NCI-H1417 (cell line): ENCODE measurements at places on chromosomes 2 and 18.

GRCh38 chr2:179253226-179253625 is 11.4 kb downstream of the SESTD1 start:
- DNase-seq, result no peak

DNA sequence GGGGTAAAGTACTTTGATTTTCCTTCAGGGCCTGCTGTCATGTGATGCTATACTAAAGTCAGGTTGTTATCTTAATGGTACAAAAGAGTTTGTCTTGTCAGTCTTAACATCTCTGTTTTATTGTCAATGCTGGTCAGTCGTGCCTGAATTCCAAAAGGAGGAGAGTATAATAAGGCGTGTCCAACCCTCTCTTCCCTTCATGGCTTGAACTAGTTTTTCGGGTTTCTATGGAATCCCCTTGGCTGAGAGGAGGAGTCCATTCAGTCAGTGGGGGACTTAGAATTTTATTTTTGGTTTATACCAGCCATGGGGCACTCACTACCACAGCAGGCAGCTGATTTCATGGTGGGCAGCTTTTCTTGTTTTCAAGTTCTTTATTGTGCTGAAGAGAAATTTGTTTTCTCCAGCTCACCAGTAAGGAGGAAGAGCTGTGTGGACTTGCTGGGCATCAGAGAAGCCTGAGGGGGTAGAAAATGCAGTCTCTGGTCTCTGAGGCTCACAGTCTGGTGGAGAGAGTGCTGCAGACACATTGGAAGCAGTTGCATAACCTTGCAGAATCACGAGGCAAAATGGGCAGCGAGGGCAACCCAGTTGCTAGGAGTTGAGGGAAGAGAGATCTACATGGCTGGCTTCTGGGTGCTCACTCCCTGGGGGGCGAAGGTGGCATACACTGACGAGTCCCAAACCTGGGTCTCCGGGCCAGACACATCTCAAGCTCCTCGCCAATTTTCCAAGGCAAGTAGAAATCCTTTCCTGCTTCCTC is 193.1 kb downstream of the ZBTB7C start:
- no peak for DNase-seq

- no peak for DNase-seq
These were observed 110.1 kb downstream of the GALNT1 start for GRCh38 chr18:35691625-35692024.

DNA sequence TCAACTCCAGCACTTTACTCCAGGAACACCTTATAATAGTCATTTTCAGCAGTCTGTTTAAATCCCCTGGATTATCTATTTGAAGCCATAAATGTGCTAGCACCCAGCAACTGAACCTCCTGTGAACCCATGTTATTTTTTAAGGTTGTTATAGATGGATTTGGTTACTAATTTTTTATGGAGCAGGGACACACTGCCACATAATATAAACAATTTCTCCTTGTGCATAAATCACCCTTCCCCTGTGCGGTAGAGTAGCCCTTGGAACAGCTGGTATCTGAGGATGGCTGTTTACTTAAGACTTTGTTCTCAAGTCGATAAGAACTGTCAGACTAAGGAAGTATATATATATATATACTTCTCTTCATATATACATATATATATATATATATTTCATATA is 367.4 kb downstream of the EPHA4 start:
- no peak for DNase-seq

DNA sequence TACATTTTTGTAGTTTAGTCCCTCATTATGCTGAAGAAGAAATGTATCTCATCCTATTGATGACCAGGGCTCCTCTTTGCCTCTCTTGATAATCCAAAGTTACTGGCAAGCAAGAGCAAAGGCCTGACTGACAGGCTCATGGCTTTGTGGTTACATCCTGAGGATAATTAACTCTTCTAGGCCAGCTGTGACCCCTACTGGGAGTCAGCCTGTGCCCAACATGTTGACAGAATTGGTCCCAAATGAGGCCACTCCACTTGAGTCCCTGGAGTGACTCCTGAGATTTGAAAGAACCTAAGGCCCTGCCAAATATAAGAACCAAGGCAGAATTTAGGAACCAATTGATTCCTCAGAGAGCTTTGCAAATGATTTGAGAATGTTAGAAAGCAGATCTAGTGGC is 973.8 kb upstream of the CELF4 start:
- peak; percentile 69 for DNase-seq

GRCh38 chr2:128320906-128321771 is 2.5 kb upstream of the HS6ST1 start:
- DNase-seq, result no peak

DNA sequence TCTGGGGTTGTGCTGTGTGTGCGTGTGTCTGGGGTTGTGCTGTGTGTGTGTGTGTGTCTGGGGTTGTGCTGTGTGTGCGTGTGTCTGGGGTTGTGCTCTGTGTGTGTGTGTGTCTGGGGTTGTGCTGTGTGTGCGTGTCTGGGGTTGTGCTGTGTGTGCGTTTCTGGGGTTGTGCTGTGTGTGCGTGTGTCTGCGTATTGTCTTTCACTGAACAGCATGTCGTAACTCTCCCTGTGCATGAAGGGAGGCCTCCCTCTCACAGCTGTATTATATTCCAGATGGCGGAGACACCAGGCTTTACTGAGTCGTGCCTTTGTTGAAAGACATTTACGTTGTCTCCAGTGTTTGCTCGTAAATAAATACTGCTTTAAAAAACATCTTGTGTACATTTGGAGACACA is 5.9 kb downstream of the ACKR3 start:
- no peak for DNase-seq

DNA sequence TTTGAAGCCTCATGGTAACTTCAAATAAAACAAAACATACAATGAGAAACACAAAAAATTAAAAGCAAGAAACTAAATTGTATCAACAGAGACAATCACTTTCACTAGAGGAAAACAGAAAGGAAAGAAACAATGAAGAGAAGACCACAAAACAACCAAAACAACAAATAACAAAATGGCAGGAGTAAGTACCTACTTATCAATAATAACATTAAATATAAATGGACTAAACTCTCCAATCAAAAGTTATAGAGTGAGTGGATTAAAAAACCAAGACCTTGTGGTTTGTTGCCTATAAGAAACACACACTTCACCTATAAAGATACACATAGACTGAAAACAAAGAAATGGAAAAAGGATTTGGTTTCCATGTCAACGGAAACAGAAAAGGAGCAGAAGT is 830.1 kb upstream of the TMEFF2 start:
- no peak for DNase-seq

- peak; percentile 45 for DNase-seq
These were observed 396.3 kb downstream of the TRIB2 start for GRCh38 chr2:13113002-13113401.

GRCh38 chr2:46018773-46019591 is 278.2 kb upstream of the EPAS1 start:
- DNase-seq, result no peak

DNA sequence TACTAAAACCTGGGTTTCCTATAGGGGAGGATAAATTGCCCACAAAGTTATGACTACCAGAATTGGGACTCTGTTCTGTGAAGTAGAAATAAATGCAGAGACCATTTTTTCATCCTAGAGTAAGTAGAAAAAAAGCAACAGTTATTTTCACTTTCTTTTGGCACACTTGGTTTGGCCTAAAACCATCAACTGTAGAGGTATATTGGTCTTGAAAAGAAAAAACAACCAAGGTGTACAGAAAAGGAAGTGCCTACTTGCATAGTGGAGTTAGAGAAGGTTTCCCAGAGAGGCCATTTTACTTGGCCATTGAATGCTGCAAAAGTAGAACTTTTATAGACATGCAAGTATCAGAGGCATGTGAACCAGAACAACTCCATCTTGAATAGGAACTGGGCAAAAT is 89.4 kb upstream of the TACR1 start:
- DNase-seq, result no peak

DNA sequence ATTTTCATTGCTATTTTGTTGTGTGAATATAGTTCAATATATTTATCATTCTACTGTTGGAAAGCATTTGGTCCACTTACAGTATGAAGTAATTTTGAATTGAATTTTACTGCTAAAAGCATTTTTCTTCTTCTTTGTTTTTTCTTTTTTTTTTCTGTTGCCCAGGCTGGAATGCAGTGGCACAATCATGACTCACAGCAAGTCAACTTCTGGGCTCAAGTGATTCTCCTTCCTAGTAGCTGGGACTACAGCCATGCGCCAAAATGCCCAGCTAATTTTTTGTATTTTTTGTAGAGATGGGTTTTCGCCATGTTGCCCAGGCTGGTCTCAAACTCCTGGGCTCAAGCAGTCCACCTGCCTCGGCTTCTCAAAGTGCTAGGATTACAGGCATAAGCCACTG is 2.4 kb upstream of the ETAA1 start:
- no peak for DNase-seq

GRCh38 chr18:75854174-75854573 is 426.7 kb upstream of the SMIM21 start:
- no peak for DNase-seq

GRCh38 chr2:231186325-231186724 is 12.1 kb upstream of the ARMC9 start:
- no peak for DNase-seq

GRCh38 chr2:101305492-101306078 is 2.9 kb downstream of the RNF149 start:
- DNase-seq, result no peak

DNA sequence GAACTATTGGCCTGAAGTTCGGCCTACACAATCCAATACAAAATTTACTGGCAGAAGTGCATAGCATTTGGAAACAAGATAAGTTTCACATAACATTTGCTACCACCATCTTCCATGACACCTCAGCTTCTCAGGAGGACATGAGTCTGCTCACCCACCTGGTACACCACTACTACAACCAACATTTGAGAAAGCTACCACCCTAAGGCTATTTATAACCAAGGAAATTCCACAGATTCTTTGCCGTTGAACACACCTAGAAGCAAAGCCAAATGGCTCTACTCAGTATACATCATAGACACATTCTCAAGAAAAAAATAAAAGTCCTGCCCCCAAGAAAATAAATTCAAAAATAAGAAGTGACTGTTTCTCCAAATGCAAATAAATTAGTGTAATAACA is 145.3 kb downstream of the SPAG16 start:
- DNase-seq, result no peak

DNA sequence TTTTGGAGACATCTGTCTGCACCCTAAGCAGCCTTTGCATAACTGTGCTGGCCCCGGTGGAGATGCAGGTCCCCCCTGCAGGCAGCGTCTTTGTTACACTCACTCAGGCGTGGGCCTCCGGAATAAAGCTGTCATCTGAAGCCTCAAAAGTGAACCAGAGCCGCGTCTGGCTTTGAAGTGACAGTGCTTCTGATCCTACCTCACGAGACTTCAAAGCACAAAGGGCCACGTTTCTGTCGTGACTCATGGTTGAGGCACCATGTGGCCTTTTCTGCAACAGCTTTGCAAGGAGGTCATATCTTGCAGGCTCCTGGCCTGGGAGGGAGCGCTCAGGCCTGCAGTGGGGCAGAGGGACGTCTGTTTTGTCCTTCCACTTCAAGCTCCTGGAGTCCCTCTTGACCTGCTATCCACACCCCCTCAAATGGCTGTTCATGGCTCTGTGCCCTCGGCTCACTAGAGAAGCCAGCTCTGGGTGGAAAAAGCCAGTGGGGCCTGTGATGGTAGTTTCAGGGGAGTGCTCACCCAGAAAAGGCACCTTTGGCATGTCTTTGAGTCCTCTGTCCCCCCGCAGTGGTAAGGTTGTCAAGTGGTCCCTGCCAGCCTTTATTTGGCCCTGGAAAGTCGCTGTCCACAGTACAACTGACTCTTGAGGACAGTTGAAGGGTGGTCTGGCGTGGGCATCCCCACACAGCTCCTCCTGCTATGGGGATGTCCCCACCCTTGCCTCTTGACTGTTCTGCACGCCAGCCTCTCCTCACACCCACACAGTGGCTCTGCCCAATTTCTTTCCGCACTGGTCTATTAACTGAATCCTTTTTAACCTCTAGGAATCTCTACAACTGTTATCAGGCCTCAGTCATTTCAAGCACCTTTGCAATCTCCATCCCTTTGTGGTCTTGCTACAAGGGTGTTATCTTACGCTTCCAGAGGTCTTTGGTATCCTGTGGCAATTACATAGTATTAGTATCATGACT is 19.3 kb downstream of the GPR55 start:
- peak; percentile 2 for DNase-seq

DNA sequence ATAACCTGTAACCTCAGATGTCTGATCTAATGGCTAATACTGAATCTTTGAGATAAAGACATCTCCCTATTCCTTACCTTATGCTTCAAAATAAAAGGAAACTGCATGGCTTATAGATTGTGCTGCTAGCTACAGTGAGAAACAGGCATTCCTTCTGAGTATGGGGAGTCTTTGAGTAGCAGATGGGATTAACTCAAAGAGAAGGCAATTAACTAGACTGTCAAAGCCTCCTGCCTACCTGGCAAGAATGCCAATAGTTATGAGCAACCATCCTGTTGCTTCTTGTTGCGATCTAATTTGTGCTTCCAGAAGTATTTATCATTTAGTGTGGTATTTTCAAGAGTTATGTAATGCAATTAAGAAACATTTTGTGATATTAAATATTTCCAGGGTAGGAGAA is 660.0 kb upstream of the TMEFF2 start:
- no peak for DNase-seq

- no peak for DNase-seq
These were observed 73.7 kb upstream of the RMDN2 start for GRCh38 chr2:37851428-37851827.

DNA sequence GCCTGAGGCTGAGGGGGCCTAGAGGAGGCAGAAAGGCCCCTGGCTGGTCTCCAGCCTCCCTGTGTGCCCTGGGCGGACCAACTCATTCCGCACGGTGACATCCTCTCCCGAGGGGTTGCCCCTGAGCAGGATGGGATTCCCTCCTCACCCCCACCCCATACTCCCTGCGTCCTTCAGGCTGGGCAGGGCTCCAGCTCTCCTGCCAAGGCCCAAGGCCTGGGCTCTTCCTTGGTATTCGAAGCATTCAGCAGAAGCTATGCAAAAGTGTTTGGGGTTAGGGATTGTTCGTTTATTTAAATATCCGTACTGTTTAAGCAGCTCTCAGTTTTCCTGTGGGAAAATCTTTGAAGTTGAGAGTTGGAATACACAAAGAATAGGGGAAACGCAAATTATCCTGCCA is 113.1 kb upstream of the RAB12 start:
- no peak for DNase-seq

DNA sequence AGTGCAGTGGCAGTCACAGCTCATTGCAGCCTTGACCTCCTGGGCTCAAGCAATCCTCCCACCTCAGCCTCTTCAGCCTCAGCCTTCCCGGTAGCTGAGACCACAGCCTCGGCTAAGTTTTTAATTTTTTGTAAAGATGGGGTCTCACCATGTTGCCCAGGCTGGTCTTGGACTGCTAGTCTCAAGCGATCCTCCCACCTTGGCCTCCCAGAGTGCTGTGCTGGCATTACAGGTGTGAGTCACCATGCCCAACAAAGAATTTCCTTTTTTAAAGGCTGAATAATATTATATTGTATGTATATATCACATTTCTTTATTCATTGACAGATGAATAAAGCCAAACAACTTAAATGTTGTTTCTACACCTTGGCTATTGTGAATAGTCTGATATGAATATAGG is 42.5 kb downstream of the MOB4 start:
- DNase-seq, result no peak
